ENCODE measurements at places on chromosomes 2 and 18. TPM values are rescaled to one million over a fixed set of nuclear protein-coding genes. Genes with fewer than 3 reads are reported as not detected.

- DNase-seq, result no peak
These were observed 35.7 kb upstream of the KYNU start for GRCh38 chr2:142841788-142842187.

Gene DNAH7
- total RNA-seq, result 0.27 TPM

Gene FOSL2
- total RNA-seq, result 62.1 TPM

DNA sequence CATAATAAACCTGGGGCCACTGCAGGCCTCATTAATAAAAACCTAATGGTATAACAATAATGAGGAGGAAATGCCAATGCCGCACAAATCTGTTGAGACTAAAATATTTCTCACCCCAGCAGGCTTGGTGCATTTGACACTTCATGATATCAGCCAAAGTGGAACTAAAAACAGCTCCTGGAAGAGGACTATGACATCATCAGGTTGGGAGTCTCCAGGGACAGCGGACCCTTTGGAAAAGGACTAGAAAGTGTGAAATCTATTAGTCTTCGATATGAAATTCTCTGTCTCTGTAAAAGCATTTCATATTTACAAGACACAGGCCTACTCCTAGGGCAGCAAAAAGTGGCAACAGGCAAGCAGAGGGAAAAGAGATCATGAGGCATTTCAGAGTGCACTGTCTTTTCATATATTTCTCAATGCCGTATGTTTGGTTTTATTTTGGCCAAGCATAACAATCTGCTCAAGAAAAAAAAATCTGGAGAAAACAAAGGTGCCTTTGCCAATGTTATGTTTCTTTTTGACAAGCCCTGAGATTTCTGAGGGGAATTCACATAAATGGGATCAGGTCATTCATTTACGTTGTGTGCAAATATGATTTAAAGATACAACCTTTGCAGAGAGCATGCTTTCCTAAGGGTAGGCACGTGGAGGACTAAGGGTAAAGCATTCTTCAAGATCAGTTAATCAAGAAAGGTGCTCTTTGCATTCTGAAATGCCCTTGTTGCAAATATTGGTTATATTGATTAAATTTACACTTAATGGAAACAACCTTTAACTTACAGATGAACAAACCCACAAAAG lies 580.9 kb upstream of the TMEFF2 start:
- DNase-seq, result no peak

GRCh38 chr2:135317375-135317774 lies 213.6 kb downstream of the ZRANB3 start:
- no peak for DNase-seq

- DNase-seq, result no peak
These were observed 276.4 kb upstream of the HS6ST1 start for GRCh38 chr2:128594953-128595677.

Gene LIMS4
- 0.24 TPM for total RNA-seq

All from Daoy (cell line).